Stimulated activated CD8-positive, alpha-beta memory T cell treated with anti-CD3 and anti-CD28 coated beads, Interleukin-15, amount 100 ng/mL, for 24 hours (primary cell): ENCODE measurements at places on chromosomes 6 and 20.

DNA sequence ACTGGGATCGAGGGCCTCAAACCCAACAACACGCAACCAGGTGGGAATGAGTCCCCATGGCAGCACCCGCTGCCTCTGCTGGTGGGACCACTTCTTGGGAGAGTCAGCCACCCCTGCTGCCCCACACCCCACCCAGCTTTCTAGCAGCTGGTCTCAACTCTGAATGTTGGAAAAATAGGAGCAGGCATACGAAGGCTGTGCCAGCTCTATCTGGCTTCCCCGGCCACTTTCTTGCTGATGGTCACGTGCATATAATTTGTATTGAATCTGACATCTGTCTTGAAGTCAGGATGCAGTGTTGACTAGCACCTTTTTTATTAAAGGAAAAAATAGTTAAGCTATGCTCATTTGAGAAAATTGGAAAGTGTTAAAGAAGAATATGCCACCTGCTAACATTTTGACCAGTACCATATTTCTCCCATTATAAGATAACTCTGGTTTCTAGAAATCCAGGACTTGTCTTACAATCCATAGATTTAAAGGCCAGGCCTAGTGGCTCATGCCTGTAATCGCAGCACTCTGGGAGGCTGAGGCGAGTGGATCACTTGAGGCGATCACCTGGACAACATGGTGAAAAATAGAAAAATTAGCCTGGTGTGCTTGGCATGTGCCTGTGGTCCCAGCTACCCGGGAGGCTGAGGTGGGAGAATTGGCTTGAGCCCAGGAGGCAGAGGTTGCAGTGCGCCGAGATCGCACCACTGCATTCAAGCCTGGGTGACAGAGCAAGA is 26.9 kb upstream of the MAPRE1 start:
- DNase-seq: no peak

- DNase-seq: no peak
Measured at GRCh38 chr6:170075659-170076223, 215.1 kb downstream of the DLL1 start.

DNA sequence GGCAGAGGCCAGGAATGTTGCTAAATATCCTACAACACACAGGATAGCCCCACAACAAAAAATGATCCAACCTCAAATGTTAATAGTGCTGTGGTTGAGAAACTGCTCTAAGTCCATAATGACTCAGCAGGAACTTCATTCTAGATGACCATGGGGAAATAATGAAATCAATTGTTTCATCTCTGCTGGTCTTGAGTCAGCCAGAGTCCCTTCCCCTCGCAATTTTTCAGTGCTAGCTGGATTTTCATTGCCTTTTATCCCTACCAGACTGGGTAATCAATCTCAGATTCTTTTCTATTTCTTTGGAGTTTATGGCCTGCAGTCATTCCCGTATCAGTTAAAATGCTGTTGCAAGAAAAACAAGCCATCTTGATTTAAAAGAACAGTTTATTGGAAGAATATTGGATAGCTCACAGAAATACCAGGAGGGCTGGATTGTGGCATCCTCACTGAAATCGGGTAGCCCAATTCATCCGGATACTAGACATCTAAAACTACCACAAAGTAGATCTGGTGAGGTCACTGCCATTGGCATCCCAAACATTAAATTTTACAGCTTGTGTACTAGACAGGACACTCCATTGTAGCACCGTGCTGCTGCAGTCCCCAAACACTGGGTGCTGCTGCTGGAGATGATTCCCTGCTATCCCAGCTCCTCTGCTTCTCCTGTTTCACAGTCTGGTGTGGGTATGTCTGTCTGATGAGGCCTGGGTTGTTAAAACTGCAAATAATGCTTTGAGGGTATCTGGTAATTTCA is 30.3 kb upstream of the POPDC3 start:
- DNase-seq: no peak

DNA sequence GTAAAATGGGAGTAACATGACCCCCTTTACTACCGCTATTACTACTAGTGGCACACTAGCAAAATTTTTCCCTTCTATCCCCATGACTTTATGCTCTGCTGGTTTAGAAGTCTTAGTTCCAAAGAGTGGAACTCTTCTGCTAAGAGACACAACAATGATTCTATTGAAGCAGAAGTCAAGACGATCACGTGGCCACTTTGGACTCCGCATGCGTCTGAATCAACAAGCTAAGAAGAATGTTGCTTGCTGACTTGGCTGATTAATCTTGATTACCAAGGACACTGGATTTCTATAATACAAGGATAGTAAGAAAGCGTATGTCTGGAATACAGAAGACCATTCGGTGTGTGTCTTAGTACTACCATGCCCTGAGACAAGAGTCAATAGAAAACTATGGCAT is 244.7 kb upstream of the BTBD3 start:
- no peak for DNase-seq
